HuH-7 (cell line): ENCODE measurements at places on chromosomes 2 and 18.

DNA sequence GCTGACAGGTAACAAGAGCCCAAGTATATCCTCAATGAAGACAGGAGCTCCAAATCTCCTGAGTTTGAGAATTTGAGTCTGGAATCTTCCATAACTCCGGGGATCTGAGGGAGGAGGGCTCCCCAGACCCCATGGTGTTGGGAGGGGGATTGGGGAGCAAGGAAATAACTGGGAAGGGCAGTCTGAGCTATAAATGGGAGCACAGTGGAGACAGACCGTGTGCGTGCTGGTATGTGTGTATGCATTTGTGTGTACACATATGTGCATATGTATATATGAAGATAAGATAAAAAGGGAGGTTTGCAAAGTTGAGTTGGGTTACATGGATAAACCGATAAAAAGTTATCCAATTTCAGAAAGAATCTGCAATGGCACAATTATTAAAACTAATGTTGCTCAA lies 2.3 kb downstream of the APCDD1 start:
- no peak for DNase-seq

GRCh38 chr2:117855886-117856285 lies 41.4 kb downstream of the DDX18 start:
- DNase-seq: no peak

DNA sequence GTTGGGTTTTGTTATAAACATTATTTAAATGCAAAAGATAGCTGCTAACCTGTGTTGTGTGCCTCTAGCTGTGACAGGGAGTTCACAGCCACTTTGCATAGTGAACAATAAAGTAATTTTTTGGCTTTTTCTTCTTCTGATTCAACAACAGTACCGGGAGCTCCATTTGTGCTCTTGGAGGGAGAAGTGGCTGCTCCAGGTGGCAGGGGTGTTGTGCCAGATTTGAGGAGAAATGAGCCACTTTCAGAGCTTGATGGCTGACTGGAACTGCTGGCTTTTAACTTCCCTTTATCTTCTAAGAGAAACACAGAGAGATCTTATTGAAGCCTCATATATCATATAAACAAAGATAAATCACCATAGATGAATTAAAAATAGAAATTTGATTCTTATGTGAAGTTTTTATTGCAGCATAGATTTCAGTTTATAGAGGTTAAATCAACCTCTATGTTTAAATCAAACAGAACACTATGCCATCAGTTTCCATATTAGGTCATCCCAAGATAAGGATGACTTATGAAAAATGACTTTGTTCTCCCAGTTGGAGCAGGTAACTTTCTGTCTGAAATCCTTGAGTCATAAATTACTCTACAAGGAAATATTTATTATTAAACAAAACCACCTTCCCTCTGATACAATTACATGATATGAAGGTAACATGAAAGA lies 182.0 kb upstream of the SESTD1 start:
- DNase-seq: no peak

DNA sequence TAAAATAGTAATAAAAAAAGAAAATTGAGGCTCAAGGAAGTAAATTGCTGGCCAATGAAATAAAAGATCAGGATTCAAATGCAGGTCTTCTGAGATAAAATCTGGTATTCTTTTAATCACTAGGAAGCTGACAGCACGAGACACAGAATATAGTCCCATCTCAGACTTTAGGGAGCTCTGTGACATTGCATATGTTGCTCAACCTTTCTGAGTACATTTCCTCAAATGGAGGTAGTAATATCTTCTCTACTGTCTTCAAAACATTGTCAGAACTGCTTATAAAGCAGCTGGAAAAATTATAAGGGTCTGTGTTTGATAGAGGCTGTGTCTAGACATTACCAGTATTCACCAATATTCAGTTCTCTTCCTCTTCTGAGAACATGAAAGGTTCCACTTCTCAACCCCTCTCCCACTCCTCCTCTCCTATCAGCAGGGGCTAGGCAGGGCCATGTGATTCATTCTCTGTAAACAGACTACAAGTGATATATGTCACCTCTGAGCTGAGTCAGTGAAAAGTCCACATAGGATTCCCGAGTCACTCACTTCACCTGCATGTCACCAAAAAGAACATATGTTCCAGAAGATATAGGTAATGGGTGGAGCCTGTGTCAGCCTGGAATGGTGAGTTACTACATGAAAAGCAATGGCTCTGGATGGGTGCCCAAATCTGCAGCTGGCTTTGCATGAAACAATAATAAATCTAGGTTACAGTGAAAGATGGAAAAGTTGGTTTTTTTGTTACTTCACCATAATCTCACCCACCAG lies 7.1 kb downstream of the KCNE4 start:
- DNase-seq: no peak
